HS-5 (cell line): ENCODE measurements at places on chromosomes 1 and 21.

DNA sequence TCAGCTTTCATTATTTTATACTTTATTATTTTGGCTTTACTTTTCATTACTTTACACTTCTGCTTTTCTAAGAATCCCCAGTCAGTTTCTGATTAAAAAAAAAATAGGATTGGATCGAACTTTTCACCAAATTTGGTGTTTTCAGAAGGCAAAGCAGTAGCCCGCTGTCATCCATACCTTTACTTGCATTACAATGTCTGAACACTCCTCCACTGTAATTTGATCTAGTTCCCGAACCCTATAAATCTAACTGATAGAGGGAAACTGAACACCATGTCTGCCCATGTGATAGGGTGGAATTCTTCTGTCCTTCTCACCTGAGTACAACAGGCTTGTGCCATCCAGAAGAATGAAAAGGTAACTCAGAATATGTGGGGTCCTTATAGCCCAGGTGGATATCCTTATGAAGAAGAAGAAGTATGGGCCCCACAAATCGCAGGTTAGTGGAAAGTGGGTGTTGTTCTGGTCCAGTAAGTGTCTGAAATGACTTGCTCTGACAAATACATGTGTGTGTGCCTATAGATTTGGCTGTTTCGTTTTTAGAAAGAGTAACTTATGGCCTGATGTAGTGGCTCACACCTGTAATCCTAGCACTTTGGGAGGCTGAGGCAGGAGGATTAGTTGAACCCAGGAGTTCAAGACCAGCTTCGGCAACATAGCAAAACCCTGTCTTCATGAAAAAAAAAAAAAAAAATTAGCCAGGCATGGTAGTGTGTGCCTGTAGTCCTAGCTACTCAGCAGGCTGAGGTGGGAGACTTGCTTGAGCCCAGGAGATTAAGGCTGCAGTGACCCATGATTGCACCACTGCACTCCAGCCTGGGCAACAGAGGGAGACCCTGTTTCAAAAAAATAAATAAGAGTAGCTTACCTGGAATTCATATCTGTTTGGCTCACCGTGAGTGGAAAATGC, 26.6 kb upstream of the CDC14A start:
- DNase-seq = no peak

GRCh38 chr1:8718850-8719361, 98.5 kb downstream of the RERE start:
- DNase-seq = no peak

GRCh38 chr1:160618763-160619274, 28.0 kb downstream of the SLAMF1 start:
- no peak for DNase-seq

DNA sequence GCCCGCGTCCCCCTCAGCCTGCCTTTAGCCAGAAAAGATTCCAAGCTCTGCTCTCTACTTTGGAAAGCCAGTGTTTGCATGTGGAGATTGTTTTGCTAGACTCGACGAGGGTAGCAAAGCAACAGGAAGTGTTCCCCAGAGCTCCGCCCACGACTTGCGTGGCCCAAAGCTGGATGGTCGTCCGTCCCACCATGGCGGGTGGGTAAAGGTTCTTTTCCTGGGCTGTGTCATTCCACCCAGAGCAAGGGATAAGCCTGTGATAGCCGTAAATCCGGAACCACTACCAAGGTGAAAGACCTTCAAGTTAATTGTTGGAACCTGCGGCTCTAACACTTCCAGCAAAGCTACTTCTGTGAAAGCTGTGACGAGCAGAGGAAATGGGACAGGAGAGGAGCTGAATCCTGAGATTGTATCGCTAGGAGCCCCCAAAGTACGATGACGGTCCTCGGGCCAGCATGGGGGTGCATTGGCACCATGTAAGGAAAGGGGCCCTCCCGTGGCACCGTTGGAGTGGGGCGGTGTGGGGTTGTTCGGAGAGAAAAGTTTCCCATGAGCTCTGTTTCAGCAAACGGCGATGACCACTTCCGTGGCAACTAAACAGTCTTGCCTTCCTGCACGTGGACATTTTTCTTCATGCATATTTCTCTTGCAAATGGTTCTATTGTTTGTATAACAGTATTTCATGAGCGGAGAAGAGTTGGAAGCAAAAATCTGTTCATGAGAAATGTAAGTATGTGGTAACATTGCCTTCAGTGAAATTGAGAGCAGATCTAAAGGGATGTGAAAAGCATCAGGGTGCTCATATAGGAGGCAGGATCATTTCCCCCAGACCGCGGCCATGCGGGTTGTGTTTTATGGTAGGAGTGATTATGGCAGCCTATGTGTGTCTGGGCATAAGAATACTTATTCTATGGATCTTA, 8.4 kb downstream of the MX2 start:
- no peak for DNase-seq

- DNase-seq = no peak
Observed at GRCh38 chr1:201906336-201906735, 17.6 kb downstream of the SHISA4 start.

DNA sequence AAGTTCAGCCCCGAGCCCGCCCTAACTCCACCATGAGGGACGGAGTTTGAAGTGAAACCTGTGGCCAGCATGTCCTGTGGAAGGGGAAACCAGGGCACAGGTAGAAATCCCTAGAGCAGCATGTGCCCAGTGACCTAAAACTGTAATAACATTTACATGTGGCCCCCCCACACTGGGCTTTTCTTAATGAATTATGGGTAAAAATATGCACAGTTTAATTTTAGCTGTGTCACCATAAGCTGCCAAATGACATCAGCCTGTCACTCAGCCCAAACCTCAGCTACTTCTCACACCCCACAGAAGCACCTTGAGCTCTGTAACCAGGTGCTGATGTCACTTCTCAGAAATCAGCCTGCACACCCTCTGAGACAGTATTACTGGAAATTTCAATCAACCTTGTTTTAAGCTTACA, 50.0 kb upstream of the SLC19A1 start:
- no peak for DNase-seq

DNA sequence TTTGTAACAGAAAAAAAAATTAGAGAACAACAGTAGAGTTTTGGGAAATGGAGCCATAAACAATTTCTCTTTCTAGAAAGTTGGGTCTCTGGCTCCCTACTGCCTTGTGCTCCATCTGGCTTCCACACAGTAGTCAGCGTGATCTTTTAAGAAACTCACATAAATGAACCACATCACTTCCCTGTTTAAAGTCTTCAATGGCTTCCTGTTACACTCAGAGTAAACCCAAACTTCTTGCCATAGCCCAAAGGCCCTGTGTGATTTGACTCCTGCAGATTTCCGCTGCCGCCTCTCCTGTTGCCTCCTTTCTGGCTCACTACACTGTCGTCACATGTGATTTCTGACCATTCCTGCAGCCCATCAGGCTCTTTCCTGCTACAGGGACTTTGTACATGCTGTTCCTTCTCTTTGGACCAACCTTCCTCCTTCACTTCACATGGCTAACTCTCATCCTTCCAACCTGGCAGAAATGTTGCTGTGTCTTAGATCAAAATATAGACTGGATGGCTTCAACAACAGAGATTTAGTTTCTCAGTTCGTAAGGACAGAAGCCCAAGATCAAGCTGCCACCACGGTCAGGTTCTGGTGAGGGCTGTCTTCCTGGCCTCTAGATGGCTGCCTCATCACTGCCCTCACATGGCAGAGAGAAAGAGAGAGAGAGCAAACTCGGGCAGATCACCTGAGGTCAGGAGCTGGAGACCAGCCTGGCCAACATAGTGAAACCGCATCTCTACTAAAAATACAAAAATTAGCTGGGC, 34.0 kb downstream of the OPRD1 start:
- no peak for DNase-seq

GRCh38 chr1:241825581-241825980, 22.4 kb upstream of the EXO1 start:
- no peak for DNase-seq
